ENCODE measurements at places on chromosomes 11 and 22.

GRCh38 chr11:112166562-112166961 lies 610 bp upstream of the TEX12 start:
- no peak for DNase-seq

- DNase-seq, result no peak
These were observed 271.8 kb upstream of the B3GAT1 start for GRCh38 chr11:134683860-134684259.

DNA sequence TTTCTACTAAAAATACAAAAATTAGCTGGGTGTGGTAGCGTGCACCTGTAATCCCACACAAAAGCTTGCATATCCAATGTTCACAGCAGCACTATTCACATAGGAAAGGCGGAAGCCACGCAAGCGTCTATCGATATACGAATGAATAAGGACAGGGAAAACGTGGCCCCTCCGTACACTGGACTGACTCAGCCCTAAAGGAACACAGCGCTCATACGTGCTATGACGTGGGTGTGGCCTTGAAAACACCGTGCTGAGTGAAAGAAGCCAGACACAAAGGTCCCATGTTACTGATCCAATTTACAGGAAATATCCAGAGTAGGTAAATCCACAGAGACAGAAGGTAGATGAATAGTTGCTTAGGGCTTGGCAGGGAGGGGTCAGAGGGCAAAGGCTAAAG lies 7.0 kb downstream of the LMF2 start:
- no peak for DNase-seq

- peak; percentile 75 for DNase-seq
These were observed 36.0 kb upstream of the CSNK1E start for GRCh38 chr22:38353142-38353629.

DNA sequence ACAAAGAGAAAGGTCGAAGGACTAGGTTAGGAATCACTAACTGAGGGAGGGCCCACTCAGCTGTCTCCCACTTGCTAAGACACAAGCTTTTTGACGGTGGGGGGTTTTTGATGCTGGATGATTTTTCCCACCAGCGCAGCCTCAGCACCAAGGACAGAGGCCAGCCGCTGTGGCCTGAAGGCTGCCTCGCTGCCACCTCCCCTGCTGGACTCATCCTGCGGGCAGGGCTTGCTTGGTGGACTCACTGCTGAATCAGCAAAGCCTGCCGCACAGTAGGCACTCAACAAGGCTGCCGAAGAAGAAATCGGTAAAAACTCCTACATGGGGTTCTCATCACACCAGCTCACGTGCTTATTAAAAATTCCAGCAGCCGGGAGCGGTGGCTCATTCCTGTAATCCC lies 2.6 kb downstream of the ALG12 start:
- DNase-seq, result peak; percentile 16

- DNase-seq, result no peak
These were observed 1.4 kb upstream of the PRSS23 start for GRCh38 chr11:86798988-86799387.

- peak; percentile 61 for DNase-seq
These were observed 2.9 kb upstream of the CADM1 start for GRCh38 chr11:115506954-115507675.

Data from right hindlimb (tissue), 1 donor.